ENCODE measurements at places on chromosomes 12 and 14.

DNA sequence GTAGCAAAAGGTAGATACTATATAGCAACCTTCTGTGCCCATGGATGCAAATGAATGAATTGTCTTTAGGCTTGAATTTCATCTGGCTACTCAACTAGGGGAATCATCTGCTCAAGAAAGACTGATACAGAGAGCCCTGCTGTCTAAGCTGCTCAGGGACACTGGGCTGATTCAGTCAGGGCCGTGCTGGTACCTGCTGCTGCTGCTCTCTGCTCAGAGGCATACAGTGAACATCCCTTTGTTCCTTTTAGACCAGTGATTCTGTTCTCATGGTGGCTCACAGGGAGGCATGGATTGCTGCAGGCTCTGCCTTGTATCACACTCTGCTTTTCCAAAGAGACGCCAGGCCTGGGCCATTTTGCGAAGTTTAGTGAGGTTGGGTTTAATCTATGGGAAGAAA is 14.1 kb downstream of the EIF2B2 start:
- DNase-seq: no peak

GRCh38 chr12:99059824-99060511 is 414.9 kb downstream of the APAF1 start:
- DNase-seq: no peak

GRCh38 chr12:43066471-43066870 is 476.9 kb upstream of the PRICKLE1 start:
- DNase-seq: no peak

DNA sequence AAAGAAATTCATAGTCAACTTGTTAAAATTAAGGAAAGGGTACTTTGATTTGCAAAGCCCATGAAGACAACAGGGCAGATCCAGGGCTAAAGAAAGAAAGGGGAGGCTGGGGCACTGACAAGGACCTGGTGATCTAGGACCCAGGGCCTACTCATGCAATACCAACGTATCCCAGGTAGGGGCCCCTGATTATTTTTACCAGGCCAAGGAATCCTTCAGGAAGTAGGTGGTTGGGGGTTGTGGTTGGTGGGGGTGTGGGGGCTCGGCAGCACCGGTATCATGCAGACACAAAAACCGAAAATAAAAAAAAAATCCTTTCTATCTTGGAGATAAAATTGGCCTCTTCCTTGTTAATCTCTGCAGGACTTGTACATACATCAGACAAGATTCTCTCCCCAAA is 47.5 kb downstream of the GSC start:
- no peak for DNase-seq

GRCh38 chr12:71627438-71628002 is 36.1 kb downstream of the ZFC3H1 start:
- DNase-seq: no peak

DNA sequence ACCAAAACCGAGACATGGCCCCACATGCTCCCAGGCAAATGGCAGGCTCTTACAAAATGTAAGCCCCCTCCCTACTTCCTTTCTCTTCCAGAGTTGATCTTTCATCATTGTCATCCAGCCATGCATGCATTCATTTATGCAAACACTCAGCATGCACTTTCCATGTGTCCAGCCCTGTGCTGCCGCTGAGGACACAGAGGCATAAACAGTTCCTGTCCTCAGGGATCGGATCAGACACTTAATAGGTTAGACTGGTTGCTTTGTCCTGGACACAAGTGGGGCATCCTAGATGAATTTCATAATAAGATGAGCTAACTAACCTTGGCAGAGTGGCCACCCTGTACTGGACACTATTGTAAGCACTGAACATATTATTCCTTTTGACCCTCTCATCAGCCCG is 23.1 kb downstream of the PRIMA1 start:
- DNase-seq: no peak

DNA sequence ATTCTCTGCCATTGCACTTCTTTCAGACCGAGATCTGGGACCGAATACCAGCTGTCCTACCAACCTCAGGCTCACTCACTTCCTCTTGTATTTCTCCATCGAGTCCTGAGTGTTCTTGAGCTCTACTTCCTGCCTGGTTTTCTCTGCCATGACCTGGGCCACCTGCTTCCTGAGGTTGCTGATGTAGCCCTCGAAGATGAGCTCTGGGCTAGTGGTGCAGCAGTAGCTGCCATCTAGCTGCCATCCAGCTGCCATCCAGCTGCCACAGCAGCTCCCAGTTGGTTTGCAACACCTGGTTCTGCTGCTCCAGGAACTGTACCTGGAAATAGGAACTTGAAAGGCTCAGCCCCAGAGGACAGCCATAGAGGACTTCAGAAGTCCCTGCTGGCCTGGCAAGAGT is 15.0 kb upstream of the KRT73 start:
- no peak for DNase-seq

DNA sequence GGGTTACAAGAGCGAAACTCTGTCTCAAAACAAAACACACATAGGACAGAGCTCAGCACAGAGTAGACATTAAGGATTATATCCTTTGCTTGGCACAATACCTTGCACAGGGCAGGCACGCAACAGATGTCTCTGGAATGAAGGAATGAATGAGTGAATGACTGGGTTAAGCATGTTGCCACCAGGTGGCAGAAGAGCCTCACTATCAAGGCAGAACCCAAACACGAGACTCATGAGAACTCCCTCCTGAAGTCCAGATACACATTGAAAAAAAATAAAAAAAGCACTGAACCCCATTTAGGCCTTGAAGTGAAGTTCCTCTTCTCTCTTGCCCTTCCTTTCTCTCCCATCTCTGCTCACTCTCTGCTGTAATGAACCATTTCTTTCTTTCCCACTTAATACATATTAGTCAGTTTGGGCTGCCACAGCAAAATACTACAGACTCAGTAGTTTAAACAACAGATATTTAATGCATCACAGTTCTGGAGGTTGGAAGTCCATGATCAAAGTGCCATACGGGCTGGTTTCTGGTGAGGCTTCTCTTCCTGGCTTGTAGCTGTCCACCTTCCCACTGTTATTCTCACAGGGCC is 26.6 kb upstream of the LTA4H start:
- peak; percentile 78 for DNase-seq

GRCh38 chr14:70888681-70889175 is 18.5 kb upstream of the PCNX1 start:
- no peak for DNase-seq

DNA sequence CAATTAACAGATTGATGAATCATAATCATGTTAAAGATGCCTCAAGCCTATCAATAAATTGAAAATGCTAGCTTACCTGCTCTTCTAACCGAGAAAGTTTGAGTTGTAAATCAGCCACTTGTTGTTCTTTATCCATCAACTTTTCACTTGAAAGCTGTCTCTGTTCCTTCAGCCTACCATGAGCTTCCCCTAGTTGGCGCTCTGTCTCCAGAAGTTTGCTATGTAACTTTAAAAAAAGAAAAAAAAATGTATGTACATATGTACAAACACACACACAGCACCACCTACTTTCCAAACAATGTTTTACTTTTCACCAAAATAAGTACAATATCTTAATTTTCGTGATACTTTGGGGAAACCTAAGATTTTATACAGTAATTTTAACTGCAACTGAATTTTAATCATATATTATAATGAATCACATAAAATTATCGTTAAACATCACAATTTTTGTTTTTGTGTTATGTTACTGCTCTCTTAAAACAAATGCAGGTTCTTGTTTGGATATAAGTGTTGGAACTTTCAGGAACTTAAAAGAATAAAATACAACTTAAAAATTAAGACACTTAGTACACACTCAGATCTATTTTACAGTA is 101.2 kb downstream of the EEA1 start:
- DNase-seq: peak; percentile 25

DNA sequence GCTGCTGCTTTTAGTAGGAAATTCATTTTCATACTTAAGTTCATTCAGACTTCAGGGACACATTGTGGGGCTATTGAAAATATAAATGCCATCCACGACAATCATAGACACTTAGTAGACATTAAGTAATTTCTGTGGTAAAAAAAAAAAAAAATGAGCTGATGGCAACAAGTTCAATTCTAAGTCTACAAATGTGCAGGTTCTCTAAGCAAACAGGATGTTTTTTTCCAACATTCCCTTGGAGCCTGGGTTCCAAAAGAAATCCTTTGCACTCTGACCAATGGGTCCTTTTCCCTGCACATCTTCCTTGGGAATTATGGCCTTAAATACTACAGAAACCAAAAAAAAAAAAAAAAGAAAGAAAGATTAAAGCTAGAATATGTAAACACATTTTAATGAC is 175.6 kb upstream of the HIF1A start:
- DNase-seq: no peak

DNA sequence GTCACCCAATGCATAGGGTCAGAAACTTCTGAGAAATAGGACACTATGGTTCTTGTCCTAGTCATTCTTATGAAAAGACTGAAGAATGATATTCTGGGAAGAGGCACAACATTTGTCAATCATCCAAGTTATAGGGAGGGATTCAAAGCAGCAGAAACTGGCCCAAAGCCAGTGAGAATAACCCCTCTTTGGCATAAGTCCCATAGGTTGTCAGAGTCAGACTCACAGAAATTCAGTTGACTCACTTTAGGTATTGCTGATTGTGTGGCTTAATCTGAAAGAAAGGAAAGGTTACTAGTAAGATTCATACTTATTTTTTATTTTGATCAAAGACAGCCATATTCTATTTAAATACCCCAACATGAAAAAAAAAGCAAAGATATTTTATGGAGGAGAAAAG is 151.0 kb downstream of the SRGAP1 start:
- DNase-seq: no peak

- no peak for DNase-seq
Measured at GRCh38 chr12:49121047-49121696, 10.0 kb downstream of the TUBA1B start.

GRCh38 chr14:23054000-23054811 is 3.1 kb downstream of the CDH24 start:
- peak; percentile 45 for DNase-seq

DNA sequence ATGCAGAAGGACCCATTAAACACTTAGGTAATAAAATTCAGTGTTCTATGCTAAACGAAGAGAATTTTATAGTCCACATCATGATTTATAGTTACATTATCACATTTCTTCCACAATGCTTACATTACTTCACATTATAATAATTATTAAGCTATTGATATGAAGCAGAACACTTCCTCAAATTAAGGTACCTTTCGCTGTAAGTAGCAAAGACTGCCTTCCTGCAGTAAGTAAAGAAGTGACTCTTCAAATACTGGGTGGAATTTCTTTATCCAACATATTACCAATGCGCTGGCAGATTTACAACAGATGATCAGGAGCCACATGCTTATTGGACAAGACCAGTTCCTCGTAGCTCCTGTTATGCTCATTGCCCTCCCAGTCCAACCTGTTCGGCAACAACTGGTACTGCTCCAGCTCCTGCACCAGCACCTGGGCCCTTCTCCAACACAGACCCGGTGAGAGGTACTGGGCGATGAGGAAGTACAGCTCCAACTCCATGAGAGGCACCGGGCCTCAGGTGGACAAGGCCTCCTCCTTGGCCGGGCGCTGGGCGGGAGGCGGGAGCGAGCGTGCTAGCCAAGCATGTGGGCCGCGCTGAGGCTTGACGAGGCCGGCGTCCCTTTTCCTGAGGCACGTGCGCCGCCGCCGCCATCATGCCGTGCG is 210.7 kb upstream of the ATP2B1 start:
- no peak for DNase-seq

- no peak for DNase-seq
Measured at GRCh38 chr12:42421844-42422779, 96.1 kb downstream of the PPHLN1 start.

GRCh38 chr12:100919116-100919515 is 124.5 kb downstream of the ANO4 start:
- no peak for DNase-seq

DNA sequence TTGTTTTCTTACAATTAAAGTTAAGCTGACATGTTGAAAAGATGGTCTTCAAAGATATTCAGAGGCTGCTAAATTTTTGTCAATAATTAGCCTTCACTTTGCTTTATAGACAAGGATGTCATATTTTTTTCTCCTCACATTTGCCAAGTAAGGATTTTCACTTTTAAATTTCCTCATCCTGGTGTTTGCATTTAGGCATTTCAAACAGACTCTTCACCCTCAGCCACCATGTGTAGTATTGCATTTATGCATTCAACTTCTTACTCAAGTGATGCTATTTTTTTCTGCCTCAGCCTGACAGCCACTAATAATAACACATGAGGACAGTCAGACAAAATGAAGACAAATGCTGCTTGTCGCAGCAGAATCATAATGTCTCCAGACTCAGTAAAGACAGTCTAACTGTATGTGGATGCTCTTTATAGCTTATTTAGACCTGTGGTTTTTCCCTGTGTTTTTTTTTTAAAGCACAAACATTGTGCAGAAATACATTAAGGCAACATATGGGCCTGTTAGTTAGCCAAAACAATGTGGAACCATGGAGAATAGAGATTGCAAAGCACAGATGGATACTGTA is 481.5 kb downstream of the NPAS3 start:
- no peak for DNase-seq

- peak; percentile 41 for DNase-seq
Measured at GRCh38 chr12:40010899-40011774, 94.7 kb downstream of the SLC2A13 start.

GRCh38 chr12:57940052-57940914 is 1.1 kb upstream of the ATP23 start:
- no peak for DNase-seq

DNA sequence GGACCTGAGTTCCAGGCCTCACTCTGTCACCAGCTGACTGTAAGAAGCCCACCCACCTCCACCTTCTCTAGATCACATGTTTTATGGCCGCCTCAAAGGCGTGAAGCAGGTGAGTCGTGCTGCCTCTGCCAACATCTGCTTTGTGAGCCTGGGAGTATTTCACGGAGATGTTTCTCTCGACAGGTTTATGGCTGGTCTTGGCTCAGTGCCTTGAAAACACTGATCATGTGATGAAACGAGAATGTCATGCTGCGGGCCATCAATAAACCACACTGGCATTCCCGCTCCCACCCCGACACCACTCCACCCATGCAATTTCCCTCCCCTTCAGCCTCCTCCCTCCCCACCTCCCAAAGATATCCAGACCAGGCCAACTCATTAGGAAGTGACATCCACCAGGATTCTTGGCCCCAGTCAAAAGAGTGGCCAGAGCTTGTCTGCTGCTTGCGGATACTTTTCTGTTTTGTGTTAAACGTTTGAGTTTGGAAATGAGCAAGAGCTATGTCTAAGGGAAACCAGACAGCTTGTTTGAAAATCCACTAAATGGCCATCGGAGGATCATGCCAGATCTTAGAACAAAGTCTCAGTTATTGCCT is 53.8 kb upstream of the NTF3 start:
- no peak for DNase-seq

GRCh38 chr12:131365821-131366260 is 345.0 kb upstream of the SFSWAP start:
- DNase-seq: no peak

DNA sequence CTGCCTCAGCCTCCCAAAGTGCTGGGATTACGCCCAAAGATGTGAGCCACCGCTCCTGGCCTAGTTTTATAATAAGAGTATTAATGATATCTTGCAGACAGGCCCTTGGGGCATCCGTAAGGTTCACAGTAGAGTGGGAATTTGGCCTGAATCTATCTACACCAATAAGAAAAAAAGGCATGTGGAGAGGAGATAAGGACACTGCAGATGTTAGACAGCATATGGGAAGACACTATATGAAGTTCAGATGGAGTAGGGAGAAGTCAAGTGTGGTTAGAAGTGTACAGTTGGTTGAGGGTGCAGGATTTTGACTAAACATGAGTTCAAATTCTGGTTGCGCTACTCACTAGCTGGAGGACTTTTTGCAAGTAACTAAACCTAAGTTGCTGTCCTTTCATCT is 8.5 kb upstream of the TTC8 start:
- DNase-seq: no peak

Measured in activated CD8-positive, alpha-beta memory T cell treated with anti-CD3 and anti-CD28 coated beads, Interleukin-2, amount 50 U/mL, for 4 hours (primary cell).